ENCODE measurements at places on chromosomes 16 and 17.

DNA sequence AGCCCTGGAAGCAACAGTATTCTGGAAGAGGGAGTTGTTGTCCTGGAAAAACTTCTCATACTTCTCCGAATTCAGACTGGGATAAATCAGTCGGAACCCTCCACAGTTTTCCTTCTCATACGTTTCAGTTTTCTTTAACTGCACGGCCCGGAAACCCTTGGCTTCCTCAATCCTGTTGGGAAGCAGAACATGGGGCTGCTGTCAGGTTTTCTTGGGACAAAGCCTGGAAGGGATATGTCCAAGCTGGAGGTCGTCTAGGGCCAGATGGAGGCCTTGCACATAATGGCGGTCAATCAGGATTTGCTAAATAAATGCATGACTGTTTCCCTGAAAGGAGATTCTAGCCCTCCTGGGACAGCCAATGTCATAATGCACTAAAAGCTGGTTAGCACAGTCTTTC, 29.2 kb downstream of the TTLL6 start:
- DNase-seq, result no peak

GRCh38 chr17:19533036-19533717, 477 bp upstream of the SLC47A1 start:
- DNase-seq, result no peak

GRCh38 chr17:42097691-42098631, at the start of gene ZNF385C:
ZNF385C (minus strand) TSS chr17:42098473; CDS start chr17:42063056, 35,417 bp downstream.
- DNase-seq, result peak; percentile 60

GRCh38 chr16:89219365-89219764, 1.9 kb downstream of the ZNF778 start:
- no peak for DNase-seq

GRCh38 chr17:50087246-50087911, 7.8 kb upstream of the PDK2 start:
- peak; percentile 89 for DNase-seq

GRCh38 chr16:85042606-85043005, 15.0 kb downstream of the KIAA0513 start:
- DNase-seq, result no peak

DNA sequence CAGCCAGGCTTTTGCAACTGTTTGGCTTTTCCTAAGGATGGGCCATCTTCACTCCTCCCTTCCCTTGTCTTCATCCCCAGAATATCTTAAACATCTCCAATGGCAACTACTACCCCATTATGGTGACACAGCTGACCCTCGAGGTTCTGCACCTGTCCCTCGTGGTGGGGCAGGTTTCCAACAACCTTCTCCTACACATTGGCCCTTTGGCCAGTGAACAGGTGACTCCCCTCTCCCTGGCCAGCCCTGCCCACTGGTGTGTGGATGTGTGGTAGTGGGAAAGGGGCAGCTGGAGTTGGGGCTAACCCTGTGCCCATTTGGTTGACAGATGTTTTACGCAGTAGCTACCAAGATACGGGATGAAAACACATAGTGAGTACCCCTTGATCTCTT, 4.7 kb downstream of the TMEM106A start:
- DNase-seq, result no peak

- DNase-seq, result no peak
These were observed 1.6 kb downstream of the SIRT7 start for GRCh38 chr17:81916234-81917001.

DNA sequence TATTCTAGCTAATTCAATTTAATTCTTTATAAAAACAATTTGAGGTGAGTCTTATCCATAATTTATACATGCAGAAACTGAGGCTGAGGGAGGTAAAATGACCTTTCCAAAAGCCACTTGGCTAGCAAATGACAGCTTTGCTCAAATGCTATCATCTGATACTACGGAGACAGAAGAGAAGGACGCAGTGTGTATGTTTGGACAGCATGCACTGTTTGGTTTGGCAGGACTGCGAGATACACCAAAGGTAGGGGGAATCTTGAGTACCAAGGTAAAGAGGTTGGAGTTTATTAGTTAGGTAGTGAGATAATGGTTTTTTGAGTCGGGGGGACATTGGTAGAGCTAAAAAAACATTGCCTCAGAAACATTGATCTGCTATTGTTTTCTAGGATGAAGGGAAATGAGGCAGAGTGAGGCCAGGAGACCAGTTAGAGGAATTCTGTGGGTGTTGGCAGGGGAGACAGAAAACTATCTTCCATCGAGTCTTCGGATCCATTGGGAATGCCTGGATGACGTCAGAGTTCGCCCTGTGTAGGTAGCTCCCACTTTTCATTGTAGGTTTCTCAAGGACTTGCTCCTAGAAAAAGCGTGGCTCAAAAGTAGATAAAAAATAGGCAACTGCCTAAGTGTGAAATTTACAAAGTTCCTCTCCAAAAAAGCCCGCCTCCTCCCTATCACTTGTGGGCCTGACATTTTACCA, 2.5 kb upstream of the HS3ST4 start:
- DNase-seq, result no peak

- no peak for DNase-seq
These were observed 68.8 kb downstream of the IL21R start for GRCh38 chr16:27470567-27471431.

DNA sequence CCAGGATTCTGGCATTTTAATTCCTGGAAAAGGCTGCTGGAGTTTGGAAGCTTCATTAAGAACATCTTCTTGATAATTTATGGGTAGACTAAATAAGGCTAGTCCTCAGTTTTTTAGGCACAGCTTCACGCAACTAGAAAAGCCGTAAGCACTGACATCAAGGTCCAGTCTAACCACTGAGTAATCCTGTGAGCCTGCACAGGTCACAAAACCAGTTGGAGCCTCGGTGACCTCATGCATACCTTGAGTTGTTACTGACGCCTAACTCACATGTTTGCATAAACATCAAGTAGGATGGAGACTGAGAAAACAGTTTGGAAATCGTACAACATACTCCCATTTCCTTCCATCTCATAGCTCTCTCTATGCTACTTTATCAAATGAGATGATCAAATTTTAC, 63.8 kb upstream of the RCVRN start:
- DNase-seq, result no peak

- no peak for DNase-seq
These were observed 26.8 kb downstream of the MARCHF10 start for GRCh38 chr17:62781356-62781755.

DNA sequence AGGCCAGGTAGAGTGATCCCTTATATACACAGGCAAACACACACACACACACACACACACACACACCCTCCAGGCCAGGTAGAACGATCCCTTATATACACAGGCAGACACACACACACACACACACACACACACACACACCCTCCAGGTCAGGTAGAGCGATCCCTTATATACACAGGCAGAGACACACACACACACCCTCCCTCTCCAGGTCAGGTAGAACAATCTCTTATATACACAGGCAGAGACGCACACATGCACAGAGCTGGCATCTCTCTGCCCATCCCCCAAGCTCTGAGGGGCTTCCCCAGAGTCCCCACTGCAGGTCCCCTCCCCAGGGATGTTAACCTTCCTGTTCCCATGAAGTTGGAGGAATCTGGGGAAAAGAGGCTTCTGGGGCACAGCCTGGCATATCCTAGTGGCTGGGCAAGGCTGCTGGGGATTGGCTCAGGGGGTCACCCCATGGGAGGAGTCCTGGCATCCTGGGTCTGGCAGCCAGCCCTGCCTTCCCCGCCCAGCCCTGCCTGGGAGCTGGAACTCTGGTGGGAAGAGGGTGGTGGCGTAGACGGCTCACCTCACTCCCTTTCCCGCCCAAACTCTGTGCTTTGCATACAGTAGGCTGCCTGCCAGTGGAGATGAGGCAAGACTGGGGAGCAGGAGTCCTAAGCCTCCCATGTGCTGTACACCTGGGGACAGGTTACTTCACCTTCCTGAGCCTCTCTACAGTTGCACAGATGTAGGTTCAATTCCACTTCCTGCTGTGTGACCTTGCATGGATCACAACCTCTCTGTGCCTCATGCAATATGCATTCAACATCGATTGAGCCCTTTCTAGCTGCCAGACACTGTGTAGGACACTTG, 41.8 kb downstream of the TEKT5 start:
- no peak for DNase-seq

DNA sequence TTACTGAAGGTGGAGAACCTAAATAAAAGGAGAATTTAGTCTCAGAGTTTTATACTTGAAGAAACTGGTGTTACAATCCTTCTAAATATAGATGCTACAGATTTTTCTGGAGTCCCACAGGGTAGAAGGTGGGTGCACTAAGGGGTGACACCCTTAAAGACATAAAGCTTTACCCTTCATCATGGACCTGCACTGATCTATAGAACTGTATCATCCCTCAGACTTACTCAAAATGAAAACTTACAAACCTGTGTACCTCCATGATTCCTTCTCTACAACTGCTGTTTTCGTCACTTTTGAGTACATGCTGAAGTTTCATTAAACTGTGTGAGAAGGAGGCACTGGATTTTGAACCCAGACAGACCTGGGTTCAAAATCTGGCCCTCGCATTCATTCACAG, 169.5 kb upstream of the NOG start:
- DNase-seq, result no peak

- DNase-seq, result no peak
These were observed 119.4 kb downstream of the RBFOX1 start for GRCh38 chr16:7452090-7452489.

DNA sequence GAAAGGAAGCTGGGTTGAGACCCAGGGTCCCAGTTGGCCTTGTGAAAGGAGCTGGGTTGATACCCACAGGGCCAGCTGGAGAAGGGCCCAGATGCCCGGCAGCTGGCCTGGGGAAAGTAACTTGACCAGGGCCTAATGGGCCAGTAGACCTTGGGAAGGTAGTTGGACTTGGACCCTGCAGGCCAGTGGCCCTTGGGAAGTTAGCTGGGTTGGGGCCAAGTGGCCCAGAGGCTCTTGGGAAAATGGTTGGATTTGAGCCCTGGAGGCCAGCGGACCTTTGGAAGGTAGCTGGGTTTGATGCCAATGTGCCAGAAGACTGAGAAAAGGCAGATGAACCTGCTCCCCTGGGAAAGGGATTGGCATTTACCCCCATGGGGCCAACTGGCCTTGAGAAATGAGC, 13.4 kb downstream of the CHTF8 start:
- no peak for DNase-seq

DNA sequence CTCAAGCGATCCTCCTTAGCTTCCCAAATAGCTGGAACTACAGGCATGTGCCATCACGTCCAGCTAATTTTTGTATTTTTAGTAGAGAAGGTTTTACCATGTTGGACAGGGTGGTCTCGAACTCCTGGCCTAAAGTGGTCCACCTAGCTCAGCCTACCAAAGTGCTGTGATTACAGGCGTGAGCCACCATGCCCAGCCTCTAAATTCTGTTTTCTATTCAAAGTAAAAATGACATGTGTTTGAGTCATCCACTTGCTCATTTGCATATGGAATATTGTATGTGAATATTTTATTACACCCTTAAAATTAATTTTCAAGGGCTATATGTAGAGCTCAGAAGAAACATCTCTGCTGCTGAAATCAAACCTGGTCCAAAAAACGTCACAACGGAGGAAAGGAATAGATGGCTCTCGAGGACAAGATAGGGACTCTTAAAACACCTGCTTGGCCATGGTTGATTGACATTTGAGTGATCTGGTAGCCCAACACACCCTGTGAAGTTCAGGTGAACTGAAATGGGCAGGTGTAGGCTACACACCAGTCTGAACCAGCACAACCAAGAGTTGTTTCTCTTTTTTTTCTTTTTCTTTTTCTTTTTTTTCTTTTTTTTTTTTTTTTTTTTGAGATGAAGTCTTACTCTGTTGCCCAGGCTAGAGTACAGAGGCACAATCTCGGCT, 51.1 kb downstream of the SF3B3 start:
- DNase-seq, result no peak

DNA sequence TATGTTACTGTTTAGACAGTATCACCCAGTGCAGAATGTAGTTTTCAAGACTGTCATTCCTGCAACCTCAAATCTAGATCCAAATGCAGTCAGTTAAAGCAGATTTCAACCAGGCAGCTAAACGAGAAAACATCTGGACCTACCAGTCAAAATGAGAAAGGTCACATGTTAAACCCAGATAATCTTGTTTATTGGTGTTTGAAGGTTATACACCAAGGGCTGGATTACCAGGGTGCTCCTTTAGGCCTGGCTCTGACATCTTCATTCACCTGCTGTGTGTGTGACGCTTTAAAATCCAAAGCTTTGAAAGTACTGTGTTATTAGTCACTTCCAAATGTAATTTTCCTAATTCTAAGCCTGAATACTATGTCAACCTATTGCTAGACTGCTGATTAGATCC, 54.9 kb downstream of the IKZF3 start:
- no peak for DNase-seq

DNA sequence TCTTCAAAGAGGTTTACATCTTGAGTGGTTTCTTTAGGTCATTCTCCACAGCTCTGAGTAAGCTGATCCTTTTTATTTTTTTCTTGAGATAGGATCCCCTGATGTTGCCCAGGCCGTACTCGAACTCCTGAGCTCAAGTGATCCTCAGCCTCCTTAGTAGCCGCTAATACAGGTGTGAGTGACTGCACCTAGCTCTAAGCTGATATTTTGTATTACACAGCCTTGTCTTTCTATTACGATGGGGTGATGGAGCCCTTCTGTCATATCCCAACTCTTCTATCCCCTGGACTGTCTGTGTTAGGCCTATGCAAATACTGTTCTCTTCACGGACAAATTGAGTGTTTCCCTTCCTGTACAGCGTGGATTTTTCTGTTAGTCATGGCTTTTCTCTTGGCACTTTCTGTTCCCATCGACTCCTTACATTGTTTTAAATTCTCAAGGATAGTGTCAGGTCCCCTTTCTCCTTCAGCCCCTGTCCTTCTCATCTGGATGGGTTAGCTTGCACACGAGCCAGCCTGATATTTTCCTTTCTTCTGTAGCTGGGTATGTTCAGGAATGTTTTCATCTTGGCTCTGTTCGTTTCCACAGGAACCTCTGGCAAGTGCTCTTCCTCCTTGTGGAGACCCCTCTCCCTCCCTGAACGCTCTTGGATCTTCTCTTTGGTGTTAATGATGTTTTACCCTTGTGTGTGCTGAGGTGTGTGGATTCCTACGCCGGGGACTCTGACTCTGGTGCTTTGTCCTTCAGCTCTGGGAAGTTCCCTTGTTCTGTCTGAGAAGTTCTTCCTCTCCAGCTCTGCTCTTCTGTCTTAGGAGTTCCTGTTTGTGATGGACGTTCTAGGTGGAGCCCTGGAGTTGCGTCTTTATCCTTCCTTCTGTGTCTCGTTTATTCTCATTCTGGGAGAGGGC, 2.3 kb downstream of the BANP start:
- DNase-seq, result no peak

Measured in stimulated activated CD8-positive, alpha-beta memory T cell treated with anti-CD3 and anti-CD28 coated beads, Interleukin-4, amount 100 ng/mL, for 48 hours (primary cell).